CD4-positive, alpha-beta T cell (primary cell): ENCODE measurements at places on chromosomes 7 and 10.

GRCh38 chr10:86614853-86615252, 39.5 kb upstream of the OPN4 start:
- DNase-seq, result no peak
- no peak overlapping the region for H3K27ac ChIP-seq
- H3K4me1 ChIP-seq, result no peaks in the 10 kb centered on the region

DNA sequence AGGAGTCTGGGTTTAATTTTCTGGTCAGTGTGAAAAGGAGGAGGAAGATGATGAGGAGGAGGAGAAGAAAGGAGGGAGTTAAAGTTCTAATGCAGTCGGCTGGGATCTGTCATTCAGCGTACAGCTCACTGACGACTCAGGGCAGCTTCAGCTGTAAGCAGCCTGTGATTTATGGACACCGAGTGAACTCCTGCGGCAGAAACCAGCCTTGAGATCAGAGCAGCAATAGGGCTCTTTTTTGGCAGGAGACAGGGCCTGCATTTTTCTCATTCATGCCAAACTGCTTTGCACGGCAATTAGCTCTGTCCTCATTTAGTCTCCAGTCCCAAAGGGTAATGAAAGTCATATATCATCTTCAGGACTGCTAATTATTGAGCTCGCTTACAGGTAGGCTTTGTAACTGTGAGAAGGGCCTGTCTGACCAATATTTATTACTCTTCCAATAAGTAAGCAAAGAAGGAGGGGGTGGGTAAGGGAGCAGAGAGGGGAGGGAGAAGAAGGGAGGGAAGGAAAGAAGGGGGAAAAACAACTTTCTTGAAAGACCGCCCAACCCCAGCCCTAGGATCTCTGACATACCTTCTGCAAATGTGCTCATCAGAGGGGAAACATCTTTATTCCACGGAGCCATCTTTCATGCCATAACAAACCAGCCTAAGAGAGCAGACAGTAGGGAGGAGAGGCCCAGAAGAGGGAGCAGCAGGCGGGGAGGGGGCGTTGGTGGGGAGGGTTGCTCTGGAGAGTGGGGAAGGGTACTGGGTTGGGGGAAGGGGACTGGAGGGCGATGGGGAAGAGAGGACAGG, 48.1 kb upstream of the COMTD1 start:
- no peak overlapping the region for H3K27ac ChIP-seq
- no peaks in the 10 kb centered on the region for H3K36me3 ChIP-seq
- no peak for DNase-seq
- H3K4me3 ChIP-seq, result no peak overlapping the region
- no peaks in the 10 kb centered on the region for H3K27me3 ChIP-seq

DNA sequence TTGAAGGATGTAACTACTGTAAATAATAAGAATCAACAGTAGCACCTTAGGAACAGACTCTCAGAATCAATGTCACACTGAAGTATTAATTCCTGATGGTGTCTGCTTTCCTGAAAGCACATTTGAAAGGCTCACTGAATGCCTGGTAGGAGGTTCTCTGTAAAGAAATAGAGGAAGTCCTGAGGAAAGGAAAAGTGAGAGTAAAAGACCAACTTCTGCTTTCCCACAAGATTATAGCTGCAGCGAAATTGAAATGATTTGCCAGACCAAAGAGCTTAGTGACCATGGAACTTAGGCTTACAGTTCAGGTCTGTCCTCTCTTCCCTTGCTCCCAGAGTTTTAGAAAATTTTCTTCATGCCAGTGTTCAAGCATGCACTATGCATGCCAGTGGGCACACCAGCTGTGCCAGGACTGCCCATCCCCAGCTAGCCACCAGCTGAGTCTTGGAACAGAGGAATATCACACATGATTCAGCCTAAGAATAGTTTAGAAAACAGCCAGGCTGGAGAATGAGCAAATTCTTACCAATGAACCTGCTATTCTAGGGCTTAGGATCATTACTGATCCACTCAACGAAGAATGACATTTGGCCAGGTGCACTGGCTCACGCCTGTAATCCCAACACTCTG, 123.2 kb downstream of the HERPUD2 start:
- no peak overlapping the region for H3K27ac ChIP-seq
- no peak for DNase-seq
- H3K4me1 ChIP-seq, result no peaks in the 10 kb centered on the region
- H3K4me3 ChIP-seq, result no peak overlapping the region
- no peaks in the 10 kb centered on the region for H3K27me3 ChIP-seq
- H3K36me3 ChIP-seq, result no peaks in the 10 kb centered on the region

DNA sequence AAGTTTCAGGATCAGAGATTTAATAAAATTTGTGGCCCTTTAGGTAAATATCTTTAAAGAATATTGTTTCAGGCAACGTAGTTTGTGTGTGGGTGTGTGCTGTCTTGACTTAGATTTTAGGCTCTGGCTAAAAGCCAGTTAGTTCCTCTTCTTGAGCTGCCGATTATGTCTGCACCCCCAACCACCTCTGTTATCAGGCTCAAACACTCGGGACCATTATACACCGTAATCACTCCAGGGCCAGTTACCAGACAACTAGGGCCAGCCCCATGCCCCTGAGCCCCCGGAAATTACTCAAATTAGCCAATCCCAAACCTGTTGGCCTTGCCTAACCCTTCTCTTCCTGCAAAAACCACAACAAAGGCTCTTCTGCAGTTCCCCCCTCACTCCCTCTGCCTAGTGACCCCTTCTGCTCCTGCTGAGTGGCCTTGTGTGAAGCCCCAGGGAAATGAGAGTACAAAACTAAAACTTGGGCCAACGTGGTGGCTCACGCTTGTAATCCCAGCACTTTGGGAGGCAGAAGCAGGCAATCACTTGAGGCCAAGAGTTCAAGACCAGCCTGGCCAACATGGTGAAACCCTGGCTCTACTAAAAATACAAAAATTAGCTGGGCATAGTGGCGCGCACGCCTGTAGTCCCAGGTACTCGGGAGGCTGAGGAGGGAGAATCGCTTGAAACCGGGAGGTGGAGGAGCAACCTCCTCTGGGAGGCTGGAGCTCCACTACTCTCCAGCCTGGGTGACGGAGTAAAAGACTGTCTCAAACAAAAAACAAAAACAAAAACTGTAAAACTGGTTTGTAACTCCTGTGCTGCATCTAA, 9.2 kb upstream of the HNRNPF start:
- H3K4me1 ChIP-seq, result peaks cover 41% of the 10 kb centered on the region
- H3K4me3 ChIP-seq, result no peak overlapping the region
- H3K36me3 ChIP-seq, result no peaks in the 10 kb centered on the region
- DNase-seq, result peak; percentile 24

- peaks cover 3% of the 10 kb centered on the region for H3K27me3 ChIP-seq
- no peak for DNase-seq
- no peak overlapping the region for H3K27ac ChIP-seq
- no peaks in the 10 kb centered on the region for H3K4me1 ChIP-seq
Observed at GRCh38 chr10:10985361-10985760, 32.3 kb upstream of the CELF2 start.

DNA sequence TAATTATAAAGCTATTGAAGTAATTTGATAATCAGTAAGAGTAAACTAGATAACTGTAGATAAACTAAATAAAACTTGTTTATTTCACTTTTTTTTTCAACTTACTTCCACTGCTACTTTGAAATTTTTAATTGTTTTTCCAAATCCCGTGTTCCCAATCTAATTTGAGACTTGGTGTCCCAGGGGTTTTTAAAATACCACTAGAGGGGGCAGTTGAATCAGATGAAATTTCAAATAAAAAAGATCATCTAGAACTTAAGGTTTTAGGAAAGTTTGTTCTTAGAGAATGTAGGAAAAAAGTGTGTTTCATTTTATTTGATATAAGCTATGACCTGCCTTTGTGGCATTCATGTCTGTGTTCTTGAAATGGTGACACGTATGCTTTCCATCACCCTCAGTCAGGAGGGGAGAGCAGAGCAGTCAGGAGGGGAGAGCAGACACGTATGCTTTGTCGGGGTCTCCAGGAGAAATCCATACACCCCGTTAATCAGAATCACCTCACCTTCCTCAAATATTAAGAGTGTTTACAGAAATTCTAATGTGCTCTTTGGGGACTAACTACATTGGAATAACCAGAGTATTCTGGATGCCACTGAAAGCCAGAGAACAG, 49.9 kb downstream of the C10orf67 start:
- H3K27me3 ChIP-seq, result peaks cover 3% of the 10 kb centered on the region
- H3K4me3 ChIP-seq, result no peak overlapping the region
- no peak for DNase-seq
- H3K27ac ChIP-seq, result no peak overlapping the region

DNA sequence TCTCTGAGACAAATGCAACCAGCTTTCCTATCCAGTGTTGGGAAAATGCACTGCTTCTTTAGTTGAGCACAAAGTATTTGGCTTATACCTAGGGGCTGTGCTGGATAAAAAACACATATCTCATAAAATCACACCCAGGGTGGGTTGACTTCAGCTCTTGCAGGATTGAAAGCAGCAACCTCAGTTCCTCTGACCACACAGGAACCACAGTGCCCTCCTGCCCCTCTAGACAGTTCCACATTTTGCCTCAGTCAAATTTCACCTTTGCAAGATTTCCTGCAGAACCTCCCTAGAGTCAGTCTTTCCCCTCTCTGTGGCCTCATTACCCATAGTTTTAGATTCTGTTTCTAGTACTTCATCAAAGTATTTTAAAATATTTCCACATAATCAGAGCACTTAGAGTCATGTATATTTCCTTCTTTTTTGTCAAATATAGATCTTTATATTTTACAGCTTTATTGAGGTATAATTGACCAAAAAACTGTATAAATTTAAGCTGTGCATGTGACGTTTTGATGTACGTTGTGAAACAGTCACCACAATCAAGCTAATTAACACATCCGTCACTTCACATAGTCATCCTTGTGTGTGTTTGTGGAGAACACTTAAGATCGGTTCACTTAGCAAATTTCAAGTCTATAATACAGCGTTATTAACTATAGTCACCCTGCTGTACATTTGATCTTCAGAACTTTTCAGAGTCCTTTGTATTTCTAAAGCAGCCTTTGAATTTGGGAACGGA, 37.0 kb upstream of the EGR2 start:
- peaks cover 13% of the 10 kb centered on the region for H3K4me1 ChIP-seq
- no peak for DNase-seq
- H3K4me3 ChIP-seq, result no peak overlapping the region
- peaks cover 4% of the 10 kb centered on the region for H3K27me3 ChIP-seq
- no peaks in the 10 kb centered on the region for H3K36me3 ChIP-seq

DNA sequence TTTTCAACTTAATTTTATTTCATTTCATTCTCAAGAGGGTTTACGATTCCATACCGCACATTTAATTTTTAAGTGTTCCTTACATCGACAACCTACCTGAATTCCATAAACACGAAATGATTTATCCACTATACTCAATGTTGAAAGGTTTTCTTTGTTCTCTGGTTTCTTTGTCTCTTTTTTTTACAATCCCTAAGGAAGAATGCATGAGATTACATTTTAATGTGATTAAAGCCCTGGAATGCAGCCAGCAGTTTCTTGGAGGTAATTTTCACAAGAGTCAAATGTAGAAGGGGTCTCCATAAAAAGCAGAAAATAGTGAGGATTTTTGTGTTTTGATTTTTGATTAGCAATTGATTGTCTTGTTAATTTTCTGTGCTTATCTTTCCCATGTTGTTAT, 59.2 kb upstream of the ADCY1 start:
- H3K36me3 ChIP-seq, result no peaks in the 10 kb centered on the region
- no peaks in the 10 kb centered on the region for H3K27me3 ChIP-seq
- H3K27ac ChIP-seq, result no peak overlapping the region

- no peak for DNase-seq
- peaks cover 8% of the 10 kb centered on the region for H3K36me3 ChIP-seq
- H3K27ac ChIP-seq, result no peak overlapping the region
- H3K4me3 ChIP-seq, result no peak overlapping the region
- no peaks in the 10 kb centered on the region for H3K27me3 ChIP-seq
Observed at GRCh38 chr7:142860968-142861367, 6.1 kb downstream of the EPHB6 start.

- H3K27ac ChIP-seq, result no peak overlapping the region
- no peaks in the 10 kb centered on the region for H3K4me1 ChIP-seq
- DNase-seq, result no peak
- H3K4me3 ChIP-seq, result no peak overlapping the region
- H3K36me3 ChIP-seq, result no peaks in the 10 kb centered on the region
Observed at GRCh38 chr7:71595176-71595575, 463.2 kb downstream of the GALNT17 start.

DNA sequence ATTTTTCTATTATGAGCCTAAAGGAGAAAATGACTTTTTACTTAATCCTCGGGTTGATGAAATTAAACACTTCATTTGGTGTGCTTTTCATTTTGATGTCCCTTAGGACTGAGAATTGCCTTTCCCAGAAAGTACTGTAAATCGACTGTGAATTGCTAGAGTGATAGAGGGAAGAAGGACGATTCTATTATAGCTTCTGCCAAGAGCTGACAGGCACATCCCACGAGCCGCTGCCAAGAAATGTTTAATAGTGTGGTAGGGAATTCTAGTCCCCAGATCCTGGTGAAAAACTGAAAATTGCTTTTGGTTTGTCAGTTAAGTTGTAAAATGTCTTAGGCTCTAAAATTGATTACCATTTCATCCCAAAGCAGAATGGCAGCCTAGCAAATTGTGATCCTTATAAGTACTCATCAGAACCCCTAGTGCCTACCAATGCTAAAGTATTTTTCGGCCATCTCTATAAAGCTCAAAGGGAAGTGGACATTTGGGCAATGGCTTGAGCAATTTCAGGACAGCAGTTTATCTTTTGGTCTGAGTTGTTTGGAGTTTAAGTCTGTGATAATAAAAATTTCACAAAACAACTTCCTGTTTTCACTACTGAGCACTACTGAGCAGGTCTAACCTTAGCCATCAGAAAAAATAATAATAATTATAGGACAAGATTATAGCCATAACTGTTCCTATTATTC, 44.6 kb upstream of the HYCC1 start:
- H3K36me3 ChIP-seq, result no peaks in the 10 kb centered on the region
- no peak overlapping the region for H3K27ac ChIP-seq
- no peak overlapping the region for H3K4me3 ChIP-seq

DNA sequence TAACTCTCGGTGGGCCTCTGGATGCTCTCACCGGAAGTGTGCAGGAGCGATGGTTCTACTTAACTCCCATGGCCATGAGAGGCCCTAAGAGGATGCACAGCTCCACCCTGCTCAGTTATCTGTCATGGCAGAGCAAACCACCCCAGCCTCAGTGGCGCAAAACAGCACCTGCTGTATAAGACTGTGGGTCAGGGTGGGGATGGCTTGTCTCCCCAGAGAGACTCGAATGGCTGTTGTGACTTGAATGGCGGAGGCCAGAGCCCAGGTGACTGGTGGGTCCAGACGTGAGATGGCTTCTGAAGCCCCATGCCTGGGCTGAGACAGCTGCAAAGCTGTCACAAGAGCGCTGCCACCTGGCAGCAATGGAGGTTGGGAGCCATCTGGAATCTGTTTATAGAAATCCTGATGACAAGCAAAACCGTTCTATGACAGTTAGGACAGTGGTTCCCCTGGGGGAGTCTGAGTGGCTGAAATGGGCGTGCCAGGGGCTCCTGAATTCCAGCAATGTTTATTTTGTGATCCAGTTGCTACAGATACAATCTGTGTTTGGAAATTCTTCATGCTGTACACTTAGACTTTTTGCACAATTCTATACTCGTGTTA, 490.5 kb downstream of the TCERG1L start:
- H3K27ac ChIP-seq, result no peak overlapping the region
- H3K36me3 ChIP-seq, result no peaks in the 10 kb centered on the region
- no peaks in the 10 kb centered on the region for H3K4me1 ChIP-seq
